LHCN-M2 (cell line): ENCODE measurements at places on chromosomes 6 and 20.

GRCh38 chr20:49925901-49926454, 10.2 kb upstream of the RNF114 start:
- DNase-seq = no peak

DNA sequence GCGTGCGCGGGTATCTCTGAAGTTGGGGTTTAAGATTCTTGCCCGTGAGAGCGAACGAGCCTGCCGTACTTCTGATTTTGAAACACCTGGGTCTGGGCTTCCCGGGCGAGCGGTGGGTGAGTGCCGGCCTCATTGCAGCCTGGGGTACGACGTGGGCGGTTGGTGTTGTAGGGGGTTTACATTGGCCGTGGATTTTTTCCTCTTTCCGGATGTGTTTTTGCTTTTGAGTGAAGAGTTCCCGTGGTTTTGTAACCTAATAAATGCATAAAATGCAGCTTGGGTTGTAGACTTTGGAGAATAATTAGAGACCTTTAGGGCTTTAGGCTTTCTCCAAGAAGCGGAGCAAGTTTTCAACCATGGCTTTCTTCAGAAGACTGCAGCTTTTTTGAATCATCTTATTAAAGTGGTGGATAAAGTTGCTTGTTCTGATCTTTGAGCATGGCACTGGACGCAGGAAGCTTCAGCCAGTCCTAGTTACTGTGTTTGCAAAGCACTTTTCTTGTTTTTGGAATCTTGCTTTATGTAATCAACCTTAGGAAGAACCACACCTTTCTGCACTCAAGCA, 314 bp downstream of the FARS2 start:
- no peak for DNase-seq

- DNase-seq = no peak
Measured at GRCh38 chr20:46178891-46179290, 60.8 kb downstream of the CD40 start.

- no peak for DNase-seq
Measured at GRCh38 chr20:11497545-11497944, 420.1 kb upstream of the BTBD3 start.

- DNase-seq = peak; percentile 86
Measured at GRCh38 chr20:10540636-10541493, 105.8 kb downstream of the SLX4IP start.

GRCh38 chr6:4635666-4636065, 140.5 kb upstream of the CDYL start:
- DNase-seq = no peak

DNA sequence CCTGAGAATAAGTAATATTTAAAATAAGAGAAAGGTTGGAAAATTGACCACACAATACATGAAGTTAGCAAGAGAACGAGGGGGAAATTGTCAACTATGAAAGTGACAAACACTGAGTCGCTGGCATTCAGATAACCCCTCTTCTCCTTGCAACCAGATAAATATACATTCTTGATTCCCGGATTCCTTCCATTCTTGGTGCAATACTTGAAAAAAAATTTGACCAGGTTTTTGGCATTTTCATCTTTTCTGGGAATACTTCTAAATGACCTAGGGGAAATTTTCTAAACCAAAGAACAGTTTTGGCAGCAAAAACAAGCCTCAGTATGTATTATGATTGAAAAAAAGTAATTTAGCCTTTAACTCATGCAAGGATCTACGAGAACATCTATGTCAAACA, 164.0 kb downstream of the PDE7B start:
- DNase-seq = no peak

DNA sequence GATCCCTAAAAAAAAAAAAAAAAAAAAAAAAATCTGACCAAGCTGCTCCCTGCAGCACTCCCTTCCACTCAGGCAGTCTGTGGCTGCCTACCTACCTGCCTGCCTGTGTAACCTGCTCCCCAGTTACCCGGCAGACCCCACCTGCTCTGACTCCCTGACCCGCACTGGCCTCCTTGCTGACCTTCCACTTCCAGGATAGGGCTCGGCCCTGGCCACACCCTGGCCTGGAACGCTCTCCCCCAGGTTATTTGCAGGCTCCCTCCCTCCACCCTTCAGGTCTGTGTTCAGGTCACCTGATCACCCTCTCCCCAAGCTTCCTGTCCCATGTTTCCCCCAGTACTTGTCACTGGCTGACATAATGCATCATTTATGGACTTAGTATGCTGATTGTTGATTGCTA, 134.3 kb downstream of the SLC23A2 start:
- DNase-seq = no peak

- no peak for DNase-seq
Measured at GRCh38 chr6:157605484-157605883, 217.6 kb upstream of the SNX9 start.

GRCh38 chr20:34078540-34078939, 33.5 kb downstream of the EIF2S2 start:
- DNase-seq = no peak

- no peak for DNase-seq
Measured at GRCh38 chr6:111958534-111958933, 85.3 kb upstream of the FYN start.

DNA sequence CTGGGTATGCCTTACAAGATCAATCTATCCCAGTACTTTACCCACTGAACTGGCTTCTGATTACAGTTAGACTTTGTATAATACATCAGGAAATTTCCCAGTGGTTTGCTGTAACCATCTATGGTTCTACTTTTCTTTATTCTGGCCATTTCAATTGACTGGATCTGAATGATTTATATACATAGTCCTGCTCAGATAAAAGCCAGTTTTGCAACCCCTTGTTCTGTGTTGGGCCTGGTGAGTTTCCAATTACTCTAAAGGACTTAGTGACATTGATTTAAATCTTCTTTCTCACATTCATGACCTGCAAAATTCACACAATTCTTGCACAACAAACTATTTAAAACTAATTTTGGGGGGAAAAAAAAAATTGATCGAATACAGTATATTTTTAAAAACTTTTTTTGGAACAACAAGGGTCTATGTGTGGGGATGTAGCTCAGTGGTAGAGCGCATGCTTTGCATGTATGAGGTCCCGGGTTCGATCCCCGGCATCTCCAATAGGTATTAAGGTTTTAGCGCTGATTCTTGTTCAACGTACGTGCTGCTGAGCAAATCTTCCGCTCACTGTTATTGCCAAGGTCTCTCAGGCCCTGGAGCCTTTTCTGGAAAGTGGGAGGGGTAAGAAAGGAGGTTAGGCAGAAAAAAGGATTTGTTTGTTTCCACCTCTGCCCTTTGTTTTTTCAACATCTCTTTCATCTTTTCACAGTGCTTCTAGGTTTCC, 117.5 kb downstream of the GPX5 start:
- peak; percentile 81 for DNase-seq

DNA sequence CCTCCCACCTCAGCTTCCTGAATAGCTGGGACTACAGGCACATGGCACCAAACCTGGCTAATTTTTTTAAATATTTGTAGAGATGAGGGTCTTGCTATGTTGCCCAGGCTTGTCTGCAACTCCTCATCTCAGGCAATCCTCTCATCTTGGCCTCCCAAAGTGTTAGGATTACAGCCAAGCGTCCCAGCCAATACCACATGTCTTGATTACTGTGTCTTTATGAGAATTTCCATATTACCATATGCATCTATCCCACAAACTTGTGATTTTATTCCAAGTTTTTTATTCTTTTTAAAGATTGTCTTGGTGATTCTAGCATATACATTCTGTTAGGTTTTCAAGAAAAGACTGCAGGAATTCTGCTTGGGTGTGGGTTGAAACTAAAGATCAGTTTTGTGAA, 82.7 kb downstream of the LPA start:
- no peak for DNase-seq

- no peak for DNase-seq
Measured at GRCh38 chr6:130524552-130524951, 158.7 kb downstream of the TMEM200A start.

- DNase-seq = no peak
Measured at GRCh38 chr6:170250981-170251775, 39.7 kb downstream of the DLL1 start.

DNA sequence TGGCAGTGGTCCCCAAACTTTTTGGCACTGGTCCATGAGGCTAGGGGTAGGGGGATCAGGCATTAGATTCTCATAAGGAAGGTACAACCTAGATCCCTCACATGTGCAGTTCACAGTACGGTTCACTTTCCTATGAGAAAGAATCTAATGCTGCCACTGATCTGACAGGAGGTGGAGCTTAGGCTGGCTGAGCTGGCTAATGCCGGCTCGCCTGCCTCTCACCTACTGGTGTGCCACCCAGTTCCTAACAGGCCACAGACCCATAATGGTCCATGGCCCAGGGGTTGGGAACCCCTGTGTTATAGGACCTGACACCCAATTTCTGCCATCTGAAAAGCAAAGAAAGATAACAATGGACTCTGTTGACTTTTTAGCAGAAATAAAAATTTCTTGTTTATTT, 199.6 kb downstream of the GMPR start:
- DNase-seq = no peak

- DNase-seq = no peak
Measured at GRCh38 chr20:47773371-47773786, 11.9 kb downstream of the SULF2 start.
